ENCODE measurements at places on chromosomes 6 and 20. TPM values are rescaled to one million over a fixed set of nuclear protein-coding genes. Genes with fewer than 3 reads are reported as not detected.

DNA sequence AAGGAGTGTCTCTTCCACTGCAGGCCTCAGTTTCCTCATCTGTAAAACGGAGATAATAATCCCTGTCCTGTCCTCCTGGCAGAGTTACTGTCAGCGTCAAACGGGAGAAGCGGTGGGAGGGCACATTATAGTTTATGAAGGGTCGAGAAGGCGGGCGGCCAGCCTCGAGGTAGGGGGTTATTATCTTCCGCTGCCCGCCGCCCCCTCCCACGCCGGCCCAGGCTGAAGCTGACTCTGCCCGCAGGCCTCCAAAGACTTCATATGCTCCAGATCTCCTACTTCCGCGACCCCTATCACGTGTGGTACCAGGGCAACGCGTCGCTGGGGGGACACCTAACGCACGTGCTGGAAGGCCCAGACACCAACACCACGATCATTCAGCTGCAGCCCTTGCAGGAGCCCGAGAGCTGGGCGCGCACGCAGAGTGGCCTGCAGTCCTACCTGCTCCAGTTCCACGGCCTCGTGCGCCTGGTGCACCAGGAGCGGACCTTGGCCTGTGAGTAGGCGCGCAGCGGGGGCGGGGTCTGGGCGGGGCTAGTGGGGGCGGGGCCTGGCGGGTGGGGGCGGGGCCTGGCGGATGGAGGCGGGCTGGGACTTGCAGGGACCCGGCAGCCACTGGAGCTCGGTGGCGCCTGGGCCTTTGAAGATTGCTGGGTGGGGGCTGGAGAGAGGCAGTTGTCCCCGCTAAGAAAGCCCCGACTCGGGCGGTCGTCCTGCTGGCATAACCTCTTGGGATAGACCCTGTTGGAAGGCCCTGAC is 2.8 kb downstream of the PROCR start:
- peak; percentile 24 for DNase-seq

DNA sequence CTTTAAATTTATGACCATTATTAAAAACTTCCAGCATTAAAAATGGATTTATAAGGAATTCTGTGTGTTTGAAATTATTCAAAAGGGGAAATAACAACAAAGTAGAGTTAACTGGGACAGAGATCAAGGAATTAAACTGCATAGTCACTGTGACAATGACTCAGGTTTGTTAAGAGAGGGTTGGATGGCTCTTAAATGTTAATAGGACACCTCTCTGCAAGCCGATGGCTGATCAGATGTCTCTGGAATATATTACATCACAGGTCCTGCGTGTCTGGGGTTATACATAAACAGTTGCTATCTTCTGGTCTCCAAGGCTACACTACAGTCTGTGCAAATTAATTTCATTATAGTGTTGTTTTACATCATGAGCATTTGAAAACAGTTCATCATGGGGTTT is 574.3 kb downstream of the COL12A1 start:
- no peak for DNase-seq

DNA sequence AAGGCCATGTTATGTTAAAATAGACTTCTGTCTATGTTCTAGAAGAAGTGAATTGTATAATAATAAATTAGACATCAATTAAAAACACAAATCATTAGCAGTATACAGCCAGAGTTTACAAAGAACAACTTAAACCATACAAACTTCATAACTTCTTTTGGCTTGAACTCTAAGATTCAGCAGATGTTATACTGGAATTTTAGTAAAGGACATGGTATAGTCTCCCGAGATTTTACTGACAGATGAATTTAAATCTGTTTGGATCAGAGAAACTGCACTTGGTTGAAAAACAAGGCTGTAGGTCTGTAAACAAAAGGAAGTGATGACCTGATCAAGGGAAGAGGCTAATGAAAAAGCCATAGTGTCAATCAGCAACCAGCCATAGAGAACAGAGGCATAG is 132.6 kb upstream of the TBX18 start:
- no peak for DNase-seq

DNA sequence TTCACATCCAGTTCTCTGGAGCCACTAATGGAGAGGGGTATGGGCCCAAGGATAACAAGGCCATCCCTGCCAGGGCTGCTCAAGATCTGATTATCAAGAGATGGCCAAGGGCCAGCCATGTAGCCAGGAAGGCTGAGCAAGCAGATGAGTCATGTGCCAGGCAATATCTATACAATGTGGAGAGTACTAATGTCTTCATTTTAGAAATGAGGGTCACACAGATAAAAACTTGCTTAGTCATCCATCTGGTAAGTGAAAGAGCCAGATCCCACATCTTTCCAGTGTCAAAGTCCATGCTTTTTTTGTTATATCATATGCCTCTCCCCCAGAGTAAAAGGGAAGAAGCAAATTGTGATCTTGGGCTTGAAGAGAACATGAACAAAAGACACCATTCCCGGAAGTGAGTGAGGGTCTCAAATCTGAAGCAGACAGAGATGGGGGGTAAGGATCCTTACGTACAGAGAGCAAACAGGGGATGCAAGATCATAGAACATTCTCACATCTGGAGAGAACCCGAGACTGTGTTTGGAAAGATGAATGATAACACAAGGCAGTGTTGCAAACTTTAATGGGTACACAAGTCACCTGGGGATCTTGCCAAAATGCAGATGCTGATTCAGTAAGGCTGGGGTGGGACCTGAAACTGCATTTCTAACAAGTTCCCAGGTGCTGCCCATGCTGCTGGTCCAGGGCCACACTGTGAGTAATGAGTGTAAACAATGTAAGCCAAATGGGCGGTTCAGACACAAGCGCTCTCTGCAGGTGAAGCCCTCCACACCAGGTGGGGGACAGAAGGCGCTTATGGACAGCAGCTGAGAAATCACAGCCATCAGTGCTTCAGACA is 20.0 kb upstream of the GSTA3 start:
- no peak for DNase-seq

DNA sequence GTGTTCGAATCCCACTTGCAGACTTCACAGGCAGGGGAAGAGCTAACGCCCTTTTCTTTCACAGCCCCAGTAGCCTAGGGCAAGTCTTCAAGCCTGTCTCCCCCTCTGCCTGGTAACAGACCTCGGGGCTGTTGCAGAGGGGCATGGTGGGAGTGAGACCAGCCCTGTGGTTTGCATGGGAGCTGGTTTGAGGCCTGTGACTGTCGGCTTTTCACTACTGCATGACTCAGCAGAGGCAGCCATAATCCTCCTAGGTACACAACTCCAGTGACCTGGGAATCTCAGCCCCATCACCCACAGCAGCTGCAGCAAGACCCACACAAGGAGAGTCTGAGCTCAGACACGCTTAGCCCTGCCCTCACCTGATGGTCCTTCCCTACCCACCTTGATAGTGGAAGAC is 55.3 kb upstream of the POPDC3 start:
- no peak for DNase-seq

Gene SSTR4
- not detected for polyA plus RNA-seq

GRCh38 chr6:26195376-26195923 is 108.2 kb downstream of the HFE start:
- DNase-seq: peak; percentile 91

DNA sequence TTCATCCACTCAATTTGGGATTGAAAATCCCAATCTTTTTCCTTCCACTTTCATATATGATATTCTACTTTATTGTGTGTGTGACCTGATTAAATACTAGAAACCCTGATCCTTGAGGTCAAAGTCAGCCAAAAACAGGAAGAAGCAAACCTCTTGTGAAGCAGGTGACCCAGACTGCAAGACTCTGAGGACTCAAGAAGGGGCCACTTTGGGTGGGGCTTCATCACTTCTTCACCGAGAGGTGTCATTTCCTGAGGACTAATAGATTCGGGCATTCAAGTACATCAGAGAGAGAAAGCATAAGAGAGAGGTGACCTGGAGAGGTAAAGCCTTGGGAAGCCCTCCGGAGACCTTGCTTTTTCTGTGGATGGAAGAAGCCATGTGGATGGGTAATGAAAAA is 129.0 kb downstream of the CFAP61 start:
- no peak for DNase-seq

Gene FLRT3
- polyA plus RNA-seq: 162 TPM

- DNase-seq: peak; percentile 79
Observed at GRCh38 chr6:5132731-5133130, 47.6 kb downstream of the PPP1R3G start.

GRCh38 chr6:110456694-110457093 is 19.7 kb downstream of the SLC22A16 start:
- DNase-seq: no peak

Gene NEU1
- polyA plus RNA-seq: 66.3 TPM

DNA sequence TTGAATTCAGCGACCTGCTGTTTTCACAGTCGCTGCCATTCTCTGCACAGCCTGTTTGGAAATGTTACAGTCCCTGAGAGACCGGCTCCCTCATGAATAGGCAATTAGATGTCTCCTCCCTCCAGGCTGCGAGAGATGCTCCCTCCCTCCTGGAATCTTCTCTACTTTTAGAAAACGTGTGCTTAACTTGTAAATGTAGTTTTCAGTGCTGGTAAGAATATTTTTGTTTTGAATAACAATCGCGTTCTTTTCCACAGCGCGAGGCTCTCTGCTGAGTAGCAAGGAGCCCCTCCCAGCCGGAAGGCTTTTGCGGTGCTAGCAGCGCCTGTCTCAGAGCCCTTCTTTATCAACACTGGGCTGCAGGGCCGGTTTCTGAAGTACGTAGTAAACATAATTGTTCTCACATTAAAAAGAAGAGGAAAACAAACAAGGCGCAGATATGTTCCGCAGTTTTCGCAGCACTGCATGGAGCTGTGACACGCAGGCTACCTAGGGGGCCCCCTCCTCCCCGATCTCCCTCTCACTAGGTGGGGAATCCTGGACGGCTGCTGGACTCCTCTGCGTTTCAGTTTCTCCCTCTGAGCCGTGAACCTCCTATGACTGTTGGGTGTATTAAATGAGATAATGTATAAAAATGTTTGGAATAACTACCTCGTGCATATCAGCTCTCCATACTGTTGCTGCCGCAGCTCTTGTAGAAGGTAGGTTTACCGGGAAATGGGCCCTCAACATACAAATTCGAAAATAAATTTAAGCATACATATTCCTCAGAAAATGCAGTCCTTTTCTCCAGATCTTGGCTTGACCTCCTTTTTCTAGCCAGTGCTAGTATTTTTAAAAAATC is 79.0 kb upstream of the SPACA1 start:
- no peak for DNase-seq

GRCh38 chr6:137070303-137070702 is 25.5 kb upstream of the IL20RA start:
- DNase-seq: no peak

Gene MATN4
- polyA plus RNA-seq: 0.25 TPM

DNA sequence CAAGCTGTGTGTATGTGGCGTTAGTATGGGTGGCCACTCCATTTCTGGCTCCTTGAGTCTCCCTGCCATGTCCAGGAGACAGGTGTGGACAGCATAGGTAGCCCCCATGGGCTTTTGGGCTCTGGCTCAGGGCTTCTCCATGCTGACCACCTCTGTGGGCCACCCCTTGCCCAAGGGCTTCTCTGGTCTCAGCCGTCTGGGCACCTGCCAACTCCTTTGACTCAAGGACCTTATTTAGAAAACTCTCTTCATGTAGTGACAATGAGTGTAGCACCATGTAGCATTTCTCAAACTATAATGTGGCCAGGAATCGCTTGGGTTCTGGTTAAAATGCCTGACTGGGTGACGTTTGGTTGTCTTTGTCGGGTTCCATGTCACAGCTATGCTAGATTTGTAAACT is 5.1 kb upstream of the GTSF1L start:
- no peak for DNase-seq

GRCh38 chr6:131636880-131637792 is at the start of gene ENPP3:
Gene ENPP3, plus strand, starts transcription at chr6:131637302. Its CDS starts 83 bp downstream, at chr6:131637385.
- DNase-seq: no peak

Gene MCCD1
- 11.9 TPM for polyA plus RNA-seq
